ENCODE measurements at places on chromosomes 5 and 9.

- DNase-seq: no peak
These were observed 208.5 kb upstream of the KCNN2 start for GRCh38 chr5:114153392-114153791.

DNA sequence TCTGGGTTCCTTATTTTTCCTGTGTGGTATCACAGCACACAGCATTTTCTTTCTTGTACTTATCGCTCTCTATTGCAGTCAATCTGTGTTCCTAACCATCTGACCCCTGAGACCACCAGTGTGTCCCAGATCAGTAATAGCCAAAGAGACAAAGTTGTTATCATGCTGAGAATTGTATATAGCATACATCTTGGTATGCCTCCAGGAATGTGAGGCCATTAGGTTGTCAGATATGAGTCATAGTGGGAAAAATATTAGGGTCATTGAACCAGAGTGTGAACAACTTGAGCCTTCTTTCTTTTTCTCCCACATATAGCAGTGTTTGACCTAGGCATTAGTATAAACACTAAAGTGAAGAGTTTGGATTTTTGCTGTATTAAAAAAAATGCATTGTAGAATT, 106.3 kb downstream of the NDUFAF2 start:
- no peak for DNase-seq

GRCh38 chr9:121926351-121926801, 166.7 kb downstream of the TTLL11 start:
- no peak for DNase-seq

DNA sequence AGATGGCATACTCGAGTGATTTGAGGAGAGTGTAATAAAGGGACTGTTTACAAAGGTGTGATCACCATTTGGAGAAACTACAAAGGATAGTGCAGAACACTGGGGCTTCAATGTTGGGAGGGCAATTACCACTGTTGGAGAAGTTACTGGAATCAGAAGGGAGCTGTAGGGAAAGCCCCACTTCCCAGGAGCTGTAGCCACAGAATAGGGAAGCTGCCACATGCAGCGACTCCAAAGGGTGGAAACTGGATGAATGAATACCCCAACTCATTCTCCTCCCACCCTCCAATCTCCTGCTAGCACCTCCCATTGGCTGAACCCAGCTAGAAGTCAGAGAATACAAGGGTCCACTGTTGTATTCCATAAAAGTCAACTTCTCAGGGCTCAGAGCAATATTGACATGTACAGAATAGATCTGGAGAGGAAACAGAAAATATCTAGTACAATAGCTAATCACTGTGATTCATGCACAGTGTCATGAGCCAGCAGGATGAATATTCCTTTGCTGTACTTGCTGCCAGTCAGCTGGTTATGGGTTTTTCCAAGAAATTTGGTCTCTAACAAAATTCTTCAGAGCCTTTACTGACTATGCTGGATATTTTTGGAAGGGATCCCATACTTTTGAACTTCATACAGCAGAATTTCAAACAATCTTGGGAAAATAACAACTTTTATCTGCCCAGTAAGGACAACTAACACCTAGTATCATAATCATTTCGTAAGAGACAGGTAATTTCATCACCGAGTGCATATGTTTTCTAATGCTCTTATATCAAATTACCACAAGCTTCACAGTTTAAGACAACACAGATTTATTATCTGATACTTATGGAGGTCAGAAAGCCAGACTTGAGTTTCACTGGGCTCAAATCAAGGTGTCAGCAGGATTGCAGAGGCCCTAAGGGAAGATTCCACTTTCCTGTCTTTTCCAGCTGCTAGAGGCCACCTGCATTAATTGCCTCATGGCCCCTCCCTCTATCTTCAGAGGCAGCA, 39.6 kb downstream of the PDCD1LG2 start:
- no peak for DNase-seq

DNA sequence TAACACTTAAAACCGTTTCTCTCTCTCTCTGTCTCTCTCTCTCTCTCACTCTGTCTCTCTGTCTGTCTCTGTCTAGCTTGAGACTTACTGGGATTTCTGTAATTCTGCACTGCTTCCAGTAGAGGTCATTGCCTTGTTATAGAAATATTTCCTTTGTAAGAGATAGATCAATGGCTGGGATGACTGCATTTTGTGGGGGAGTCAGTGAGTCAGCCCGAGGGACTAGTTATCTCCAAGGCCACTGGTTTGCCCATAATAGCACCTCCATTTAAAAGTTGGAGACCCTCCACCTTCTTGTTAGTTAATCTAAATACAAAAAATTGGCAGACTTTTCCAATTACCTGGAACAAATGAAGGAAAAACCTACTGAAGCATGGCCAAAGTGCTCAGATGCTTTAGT, 547.2 kb downstream of the LRRC70 start:
- no peak for DNase-seq

GRCh38 chr9:137421838-137422603, 941 bp downstream of the EXD3 start:
- no peak for DNase-seq

DNA sequence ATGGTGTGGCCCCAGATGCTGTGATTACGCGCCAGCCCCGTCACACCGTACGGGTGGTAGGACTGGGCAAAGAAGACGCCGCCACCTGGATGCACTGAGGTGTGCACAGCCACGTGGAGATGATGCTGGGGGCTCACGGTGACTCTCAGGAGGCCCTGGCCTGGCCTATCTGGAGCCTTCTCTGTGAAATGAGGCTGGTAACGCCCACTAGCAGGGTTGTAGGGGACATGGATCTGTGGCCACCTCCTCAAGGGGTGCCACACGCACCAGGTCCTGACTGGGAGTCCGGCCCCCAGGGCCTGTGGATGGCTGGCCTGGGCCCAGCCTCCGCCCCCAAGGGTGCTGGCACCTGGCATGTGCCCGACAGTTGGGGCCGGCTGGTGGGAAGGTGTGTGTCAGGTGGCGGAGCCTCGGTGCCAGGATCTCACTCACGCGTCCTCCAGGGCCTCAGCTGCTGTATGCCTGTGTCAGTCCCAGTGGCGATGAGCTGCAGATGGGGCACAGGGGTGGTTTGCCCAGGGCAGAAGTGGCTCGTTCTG, 32.4 kb downstream of the NEK6 start:
- DNase-seq: no peak

DNA sequence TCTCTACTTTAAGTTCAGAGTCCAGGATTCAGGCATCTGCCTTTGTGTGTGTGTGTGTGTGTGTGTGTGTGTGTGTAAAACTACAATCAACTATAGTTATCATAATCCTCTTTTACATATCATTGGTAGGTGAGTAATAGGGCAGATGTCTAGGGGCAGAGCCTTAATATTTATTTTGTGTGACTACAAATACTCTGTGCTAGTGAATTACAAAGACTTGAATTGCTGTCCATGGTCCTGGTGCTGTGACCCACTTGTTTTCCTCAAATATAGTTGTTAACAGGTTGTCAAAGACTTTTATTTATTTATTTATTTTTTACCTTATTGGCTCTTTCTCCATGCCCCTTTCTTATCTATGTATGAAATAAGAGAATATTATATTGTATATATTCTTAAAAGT, 196.8 kb downstream of the ANXA1 start:
- DNase-seq: no peak

GRCh38 chr5:132770476-132771159, 6.4 kb downstream of the SEPTIN8 start:
- DNase-seq: no peak

- DNase-seq: no peak
These were observed 5.4 kb downstream of the CTSL start for GRCh38 chr9:87731321-87731720.

DNA sequence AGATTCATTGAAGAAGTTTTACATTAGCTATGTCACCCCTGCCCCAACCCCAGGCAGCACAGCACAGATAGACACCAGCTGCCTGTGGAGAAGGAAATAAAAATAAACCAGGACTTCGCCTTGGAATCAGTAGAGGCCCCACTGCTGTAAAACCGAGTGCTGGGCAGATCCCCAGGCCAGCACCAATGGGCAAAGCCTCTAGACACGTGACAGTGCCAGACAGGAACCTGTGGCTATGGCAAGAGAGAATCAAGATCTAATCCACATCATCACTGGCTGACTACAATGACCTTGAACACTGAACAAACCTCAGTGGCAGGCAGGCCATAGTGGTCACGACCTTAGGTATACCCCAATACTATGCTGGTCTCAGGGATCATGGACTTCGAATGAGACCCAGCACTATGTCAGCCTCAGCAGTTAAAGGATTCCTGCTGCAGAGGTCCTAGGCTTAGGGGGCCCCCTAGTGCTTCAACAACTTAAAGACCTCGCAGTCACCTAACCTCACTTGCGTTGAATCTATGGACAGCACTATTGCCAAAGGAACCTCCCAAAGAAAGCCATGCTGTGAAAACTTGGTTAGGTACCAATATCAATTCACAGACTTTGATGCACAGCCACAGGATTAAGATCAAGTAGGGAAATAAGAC, 2118.6 kb upstream of the C9orf72 start:
- DNase-seq: no peak

- no peak for DNase-seq
These were observed 1.1 kb downstream of the ECM2 start for GRCh38 chr9:92534674-92535073.

DNA sequence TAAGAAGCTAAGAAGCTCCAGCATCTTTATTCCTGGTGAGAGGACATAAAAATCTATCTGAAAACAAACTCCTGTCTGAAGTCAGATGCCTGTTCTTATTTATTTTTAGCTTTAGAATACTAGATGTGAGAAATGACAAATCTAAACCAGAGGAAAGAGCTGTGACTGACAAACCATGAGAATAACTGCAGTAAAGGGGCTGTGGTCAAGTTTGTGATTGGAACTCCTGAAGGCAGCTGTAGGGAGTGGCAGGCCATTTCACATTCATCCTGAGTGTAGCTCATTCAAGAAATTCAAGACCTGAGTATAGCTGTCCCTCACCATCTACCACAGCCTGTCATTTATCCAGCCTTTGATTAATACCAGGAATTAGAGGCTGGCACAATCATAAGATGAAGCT, 718.8 kb downstream of the BRINP1 start:
- no peak for DNase-seq

- no peak for DNase-seq
These were observed 251.6 kb downstream of the MPDZ start for GRCh38 chr9:13027879-13028278.

- no peak for DNase-seq
These were observed 164.2 kb upstream of the PUM3 start for GRCh38 chr9:3008091-3008490.

- no peak for DNase-seq
These were observed 3.7 kb upstream of the SURF6 start for GRCh38 chr9:133339641-133340040.

- DNase-seq: no peak
These were observed 75.4 kb downstream of the TEX10 start for GRCh38 chr9:100277166-100277979.

DNA sequence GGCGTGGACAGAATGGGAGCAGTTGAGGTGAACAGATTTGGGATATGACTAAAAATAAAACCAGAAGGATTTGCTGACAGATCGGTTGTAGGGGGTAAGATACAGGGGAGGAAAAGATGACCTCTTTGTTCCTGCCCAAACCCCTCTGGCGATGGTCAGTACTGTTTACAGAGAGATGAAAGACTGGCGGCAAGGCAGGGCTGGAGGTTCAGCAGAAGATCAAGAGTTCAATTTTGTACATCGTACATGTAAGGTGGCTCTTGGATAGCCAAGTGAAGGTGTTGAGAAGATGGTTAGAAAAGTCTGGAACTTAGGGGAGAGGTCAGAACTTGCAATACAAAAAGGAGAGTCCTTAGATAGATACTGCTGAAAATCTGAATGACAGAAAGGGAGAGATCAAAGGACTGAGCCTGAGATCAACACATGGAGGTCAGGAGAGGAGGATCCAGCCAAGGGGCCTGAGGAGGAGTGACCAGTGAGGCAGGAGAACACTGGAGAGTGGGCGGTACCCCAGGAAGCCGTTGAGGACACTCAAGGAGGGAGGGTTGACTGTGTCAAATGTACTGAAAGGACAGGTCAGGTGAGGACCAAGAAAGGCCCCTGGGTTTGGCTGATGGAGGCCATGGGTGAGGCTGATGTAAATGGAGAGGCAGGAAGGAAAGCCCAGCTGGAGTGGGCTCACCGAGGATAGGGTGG, 7.1 kb downstream of the IL4 start:
- no peak for DNase-seq

DNA sequence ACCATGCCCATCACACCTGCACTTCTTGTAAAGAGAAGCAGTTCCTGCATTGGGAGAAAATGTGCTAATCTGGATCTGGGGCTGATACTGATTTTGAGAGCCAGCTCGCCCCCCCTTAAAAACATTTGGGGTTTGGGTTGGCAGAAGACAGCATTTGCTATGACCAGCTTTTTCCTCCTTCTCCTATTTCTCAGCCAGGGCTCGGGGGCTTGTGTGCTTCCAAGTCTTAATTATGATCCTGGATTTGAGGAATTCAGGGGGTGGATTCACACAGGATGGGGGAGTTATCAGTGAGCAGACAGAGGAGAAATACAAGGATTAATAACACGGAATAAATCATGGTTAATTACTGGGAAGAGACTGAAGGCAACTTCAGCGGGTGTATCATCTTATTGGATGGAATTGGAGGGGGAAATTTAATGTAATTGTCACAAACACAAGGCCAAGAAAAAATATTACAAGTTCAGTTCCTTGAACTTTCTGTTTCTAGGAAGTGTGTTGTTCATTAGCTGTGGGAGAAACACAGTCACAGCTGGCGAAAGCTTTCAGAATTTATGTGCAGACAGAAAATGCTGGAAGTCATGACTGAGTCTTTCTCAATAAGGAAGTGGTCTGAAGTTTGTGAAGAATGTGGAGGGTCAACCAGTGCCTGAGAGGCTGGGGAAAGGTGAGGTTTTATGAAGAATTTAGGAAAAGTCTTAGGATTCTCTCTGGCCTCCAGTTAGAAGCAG, 15.3 kb downstream of the C9orf152 start:
- no peak for DNase-seq
